ENCODE measurements at places on chromosomes 2 and 18.
A peak's percentile ranks its signal among the peaks of the same experiment; 100 is the strongest.

- DNase-seq, result peak; percentile 81
Measured at GRCh38 chr2:44479127-44479887, 117.6 kb downstream of the CAMKMT start.

DNA sequence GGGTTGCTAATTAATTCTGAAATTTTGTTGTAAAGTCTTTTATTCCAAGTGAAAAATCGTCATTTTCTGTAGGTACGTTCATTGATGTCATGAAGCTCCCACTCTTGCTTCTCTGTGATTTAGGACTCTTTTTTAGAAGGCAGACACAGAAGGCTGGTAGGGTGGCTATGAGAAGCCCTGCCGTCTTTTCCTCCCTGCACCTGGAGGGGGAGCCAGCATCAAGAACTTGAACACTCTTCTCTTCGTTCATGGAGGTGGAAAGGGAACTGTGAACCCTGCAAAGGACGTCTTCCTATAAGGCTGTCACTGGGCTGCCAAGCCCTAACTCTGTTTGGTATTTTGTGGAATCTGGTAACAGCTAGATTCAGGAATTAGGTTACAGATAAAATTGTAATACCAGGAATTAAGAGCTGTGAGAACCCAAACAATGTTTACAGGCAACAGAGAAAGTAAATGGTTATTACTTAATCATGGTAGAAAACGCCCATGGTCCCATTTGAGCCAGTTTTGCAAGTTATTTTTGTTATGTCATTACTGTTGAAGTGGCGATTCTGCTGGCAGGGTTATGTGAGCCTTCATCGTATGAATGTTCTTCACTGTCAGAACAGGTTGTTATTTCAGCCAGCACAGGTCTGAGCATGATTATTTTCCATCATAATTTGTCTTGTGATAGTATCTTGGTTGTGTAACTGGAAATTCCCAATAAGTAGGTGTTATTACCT lies 112.2 kb downstream of the OSBPL6 start:
- DNase-seq, result peak; percentile 16

DNA sequence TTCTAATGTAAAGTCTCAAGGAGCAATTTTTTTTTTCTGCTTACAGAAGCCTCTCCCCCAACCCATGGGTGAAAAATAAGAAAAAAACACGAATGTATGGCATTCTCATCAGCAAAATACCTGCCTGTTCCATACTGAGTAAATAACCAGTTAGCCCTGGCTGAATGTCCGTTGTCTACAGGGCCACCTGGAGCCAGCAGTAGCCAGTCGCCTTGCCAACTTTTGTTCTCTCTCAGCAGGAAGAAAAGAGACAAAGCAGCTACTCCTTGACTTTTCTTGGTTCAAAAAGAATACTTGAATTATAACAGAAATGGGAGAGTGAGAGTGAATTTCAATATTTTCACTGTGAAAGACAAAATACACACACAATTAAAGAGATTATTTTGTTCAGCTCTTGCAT lies 532.9 kb upstream of the CRIM1 start:
- DNase-seq, result no peak

GRCh38 chr2:182650704-182651103 lies 65.4 kb upstream of the DNAJC10 start:
- DNase-seq, result peak; percentile 64

- DNase-seq, result no peak
Measured at GRCh38 chr2:190425221-190425866, 17.2 kb downstream of the MFSD6 start.

DNA sequence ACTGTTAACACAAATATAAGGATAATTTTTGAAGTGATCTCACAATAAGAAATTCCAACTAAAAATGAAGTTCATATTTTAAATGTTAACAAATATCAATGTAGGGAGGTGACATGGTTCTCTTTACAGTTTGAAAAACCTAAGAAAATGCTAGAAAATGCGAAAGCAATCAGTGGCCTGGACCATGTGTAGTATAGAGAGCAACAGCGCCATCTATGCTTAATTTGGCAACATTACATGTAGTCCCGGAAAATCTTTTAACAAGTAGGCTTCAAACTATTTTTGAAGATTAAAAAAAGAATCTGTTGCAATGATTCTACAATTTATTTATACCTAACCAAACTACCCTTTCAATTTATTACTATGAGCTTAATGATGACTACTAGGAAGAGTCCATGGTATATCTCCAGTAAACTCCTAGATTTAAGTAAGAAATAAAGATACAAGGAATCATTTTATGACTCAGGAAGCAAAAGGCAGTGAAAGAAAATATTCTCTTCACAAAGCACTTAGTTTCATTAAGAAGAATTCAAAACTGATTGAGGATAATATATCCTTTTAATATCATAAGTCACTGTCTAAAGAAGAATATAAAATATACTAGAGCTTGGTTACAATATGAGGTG lies 33.3 kb downstream of the NDUFA10 start:
- DNase-seq, result peak; percentile 48

DNA sequence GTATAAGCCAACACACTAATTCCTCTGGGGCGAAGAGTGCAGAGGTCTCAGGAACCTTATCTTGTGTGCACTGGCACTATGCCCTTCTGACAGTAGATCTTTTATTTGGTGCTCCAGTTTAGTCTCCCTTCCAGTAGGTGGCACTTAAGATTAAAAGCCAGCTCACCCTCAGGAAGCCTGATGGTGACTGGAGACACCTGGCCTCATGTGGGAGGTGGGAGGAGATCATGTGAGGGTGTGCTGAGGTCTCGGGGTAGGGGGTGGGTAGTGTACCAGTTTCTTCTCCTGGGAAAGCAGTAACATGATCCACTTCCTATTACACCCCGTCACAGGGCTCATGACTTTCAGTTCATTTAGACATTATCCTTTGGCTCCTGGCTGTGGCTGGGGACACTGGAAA lies 654.9 kb downstream of the ADCYAP1 start:
- no peak for DNase-seq

DNA sequence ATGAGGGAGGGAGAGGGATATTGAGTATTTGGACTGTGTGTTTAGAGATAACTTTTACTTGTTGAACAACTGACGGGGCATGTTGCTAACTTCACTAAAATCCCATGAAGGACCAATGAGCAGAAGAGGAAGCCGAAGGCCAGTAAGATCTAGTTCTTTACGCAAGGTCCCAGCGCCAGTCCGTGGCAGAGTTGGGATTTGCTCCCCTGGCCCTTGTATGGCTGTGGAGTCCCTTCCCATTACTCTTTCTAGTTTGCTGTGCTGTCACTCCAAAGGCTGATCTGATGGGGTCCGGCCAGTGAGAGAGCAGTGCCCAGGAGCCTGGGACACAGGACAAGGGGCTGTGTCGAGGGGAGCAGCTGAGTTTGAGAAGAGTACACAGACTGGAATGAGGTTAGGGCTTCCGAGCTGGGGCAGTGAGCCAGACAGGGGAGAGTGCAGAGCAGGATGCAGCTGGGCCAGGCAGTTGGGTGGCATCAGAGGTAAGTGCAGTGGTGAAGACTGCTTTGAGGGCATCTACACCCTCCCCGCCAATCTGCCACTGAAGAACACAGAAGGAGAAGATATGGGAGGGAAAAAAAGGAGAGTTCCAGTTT lies 692.9 kb upstream of the HS6ST1 start:
- DNase-seq, result no peak

GRCh38 chr2:241479026-241479898 lies 29.1 kb downstream of the STK25 start:
- DNase-seq, result no peak

DNA sequence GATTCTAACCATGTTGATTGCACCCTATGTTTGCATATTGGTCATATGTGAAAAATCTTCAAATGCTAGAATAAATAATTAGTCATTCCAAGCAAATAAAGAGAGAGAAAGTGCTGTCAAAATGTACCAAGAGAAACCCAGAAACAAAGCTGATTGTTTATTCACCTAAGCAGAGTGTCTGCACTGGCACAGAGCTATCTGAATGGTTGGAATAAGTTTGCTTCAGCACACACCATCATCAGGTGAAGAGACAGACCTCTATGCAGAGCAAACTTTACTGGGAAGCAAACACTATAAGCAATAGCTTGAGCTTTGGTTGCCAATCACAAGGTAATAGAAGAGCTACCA lies 25.4 kb downstream of the DSG4 start:
- no peak for DNase-seq

GRCh38 chr2:39470580-39470979 lies 33.5 kb upstream of the MAP4K3 start:
- DNase-seq, result no peak

DNA sequence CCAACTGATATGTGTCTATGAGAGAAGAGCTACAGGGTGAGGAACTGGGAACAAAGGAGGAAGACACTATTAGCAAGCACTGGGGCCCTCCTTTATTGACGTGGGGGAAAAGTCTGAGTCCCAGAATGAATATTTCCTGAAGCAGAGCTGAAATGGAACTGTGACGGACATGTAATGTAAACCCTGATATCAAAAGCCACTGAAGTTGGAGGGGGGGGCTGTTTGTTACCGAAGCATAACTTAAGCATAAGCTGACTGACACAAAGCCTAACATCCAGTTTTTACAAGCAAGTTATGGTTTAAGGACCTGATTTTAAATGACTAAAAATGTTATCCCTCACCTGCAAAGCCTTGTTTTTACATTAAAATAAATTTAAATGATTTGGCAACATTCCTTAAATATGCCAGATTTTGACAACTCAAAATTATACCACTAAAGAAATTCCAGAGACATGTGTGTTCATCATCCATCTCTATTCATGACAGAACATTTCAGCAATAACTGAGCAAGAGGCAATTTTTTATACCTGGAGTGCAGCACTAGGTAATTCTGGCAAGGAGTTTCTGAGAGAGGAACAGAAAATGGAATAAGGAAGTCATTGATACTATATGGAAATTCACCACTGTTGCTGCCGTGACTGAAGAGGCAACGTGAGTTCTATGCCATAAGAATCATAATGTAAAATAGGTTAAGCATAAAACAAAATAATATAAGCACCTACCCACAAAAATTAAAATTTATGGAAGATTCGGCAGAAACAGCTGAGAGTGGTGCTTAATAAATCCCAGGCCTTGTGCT lies 186.0 kb downstream of the AFF3 start:
- DNase-seq, result no peak

DNA sequence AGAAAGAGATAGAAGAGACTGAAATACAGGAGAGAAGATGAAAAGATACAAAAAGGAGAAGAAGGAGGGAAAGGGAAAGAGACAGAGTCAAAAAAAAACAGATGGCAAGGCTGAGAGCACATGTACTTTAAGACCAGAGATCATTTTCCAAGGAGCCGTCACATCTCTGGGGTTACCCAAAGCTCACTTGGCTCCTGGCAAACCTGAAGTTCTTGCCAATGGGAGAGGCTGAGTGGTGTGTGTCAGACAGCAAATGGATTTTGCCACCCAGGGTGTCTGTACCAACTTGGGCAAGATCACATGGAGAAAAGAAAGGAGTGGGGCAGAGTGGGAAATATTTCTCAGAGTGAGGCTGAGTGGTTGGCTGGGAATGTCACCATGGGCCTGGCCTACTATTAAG lies 219.3 kb upstream of the TNP1 start:
- DNase-seq, result no peak

- peak; percentile 6 for DNase-seq
Measured at GRCh38 chr18:37019157-37019827, 190.4 kb downstream of the KIAA1328 start.

DNA sequence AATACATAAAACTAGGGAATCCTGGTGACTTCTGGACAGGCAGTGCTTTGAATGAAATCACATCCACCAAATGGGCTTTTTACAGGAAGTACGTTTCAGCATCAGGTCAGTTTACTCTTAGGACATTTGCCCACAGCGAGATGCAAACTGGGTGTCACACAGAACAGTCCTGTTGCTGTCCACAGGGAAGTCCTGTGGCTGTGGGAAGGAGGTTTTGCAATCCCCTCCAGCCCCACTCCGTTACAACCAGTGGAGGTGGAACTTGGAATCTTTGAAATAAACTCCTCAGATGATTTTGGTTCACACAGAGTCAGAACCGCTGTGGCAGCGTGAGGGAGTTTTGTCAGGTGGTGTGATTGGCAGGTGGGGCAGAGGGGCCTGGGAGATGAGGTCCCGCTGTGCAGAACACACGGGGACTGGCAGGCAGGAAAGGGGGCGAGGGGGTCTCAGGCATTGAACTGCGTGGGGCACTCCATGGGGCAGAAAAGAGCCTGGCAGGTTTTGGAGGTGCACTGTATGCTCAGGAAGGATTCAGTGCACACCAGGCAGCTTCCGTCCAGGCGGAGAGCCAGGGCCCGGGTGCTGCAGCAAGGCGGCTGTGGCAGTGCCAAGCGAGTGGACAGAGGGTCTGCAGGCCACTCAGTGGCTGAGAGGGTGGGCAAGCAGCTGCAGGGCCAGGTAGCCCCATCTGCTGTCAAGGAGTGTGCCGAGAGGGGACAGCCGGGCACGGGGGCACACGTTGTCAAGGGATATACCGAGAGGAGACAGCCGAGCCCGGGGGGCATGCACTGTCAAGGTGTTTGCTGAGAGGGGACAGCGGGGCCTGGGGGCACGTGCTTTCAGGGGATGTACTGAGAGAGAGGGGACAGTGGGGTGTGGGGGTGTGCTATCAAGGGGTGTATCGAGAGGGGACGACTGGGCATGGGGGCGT lies 148.7 kb downstream of the LDLRAD4 start:
- DNase-seq, result no peak

- no peak for DNase-seq
Measured at GRCh38 chr2:211203986-211204385, 647.6 kb downstream of the CPS1 start.

All from fibroblast of skin of right quadriceps (primary cell).